ENCODE measurements at places on chromosomes 12 and 14.
A peak's percentile ranks its signal among the peaks of the same experiment; 100 is the strongest.

DNA sequence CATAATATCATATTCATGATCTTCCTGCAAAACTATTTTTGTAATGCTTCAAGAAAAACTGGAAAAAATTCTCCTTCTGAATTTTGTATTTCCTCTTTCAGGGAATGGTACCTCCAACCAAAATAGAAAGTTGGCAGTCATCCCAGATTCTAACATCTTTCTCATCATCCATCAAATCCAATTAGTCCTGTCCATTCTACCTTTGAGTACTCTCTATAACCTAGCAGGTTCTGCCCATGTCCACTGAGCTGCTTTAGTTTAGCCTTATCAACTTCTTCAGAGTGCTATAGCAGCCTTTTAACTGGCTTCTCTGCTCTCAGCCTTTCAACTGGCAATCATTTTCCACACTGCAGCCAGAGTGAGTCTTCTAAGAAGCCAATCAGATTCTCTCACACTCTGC, 236.2 kb downstream of the AKAP6 start:
- no peak for DNase-seq

DNA sequence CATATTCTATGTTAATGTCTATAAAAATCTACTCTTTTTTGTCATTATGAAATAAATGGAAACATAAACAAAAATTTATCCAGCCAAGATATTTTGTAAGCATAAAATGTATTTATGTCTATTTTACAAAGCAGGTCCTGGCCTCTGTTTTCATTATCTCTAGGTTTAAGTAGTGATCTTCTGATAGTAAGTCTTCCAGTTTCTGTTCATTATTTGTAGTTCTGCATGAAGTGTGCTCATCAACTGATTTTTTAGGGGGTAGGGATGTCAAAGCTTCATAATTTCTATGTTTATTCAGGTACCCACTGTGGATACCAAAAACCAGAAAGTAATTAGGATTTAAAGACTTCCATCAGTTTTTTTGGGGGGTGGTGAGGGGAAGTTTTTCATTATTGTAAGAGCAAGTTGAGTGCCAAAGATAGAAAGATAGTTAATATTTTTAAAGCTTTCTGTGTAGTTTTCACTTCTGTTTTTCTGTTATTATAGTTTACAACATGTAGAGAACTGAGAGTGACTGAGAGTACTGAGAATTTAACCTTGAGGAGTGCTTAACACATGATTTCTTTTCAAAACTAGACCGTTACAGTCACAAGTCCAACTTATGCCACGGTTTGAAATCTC, 30.6 kb upstream of the LMO3 start:
- DNase-seq: no peak

DNA sequence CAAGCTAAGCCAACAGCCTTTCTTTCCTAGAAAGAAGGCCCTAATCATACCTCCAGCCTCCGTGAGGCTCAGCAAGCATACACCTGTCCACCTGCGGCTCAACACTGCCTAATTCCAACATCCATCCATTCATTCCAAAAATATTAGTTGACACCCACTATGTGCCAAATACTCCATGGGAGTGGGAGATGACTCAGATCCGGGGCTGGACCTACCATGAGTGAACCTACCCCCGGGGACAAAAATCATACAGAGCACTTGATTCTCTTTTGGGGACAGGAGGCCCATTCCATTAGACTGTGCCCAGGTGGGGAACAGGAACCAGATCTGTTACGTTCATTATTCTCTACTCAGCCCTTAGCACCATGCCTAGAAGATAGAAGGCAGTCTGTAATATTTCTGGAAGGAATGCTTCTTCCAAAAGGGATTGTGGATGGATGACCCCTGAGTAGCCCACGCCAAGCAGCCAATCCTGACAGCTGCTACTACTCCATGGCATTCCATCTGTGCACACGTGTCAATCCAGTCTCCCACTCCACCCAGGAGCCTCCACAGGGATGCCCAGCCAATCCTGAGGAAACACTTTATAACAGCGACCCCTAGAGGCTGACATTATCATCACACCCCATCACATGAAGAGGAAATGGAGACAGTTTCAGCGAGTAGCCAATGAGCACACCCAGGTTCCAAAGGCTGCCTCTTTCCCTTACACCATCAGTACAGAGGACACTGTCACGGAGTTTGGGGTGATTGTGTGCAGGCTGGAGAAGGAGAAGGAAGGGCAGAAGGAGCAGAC, 170.7 kb downstream of the ESRRB start:
- DNase-seq: peak; percentile 50

GRCh38 chr14:68784978-68785533, 7.8 kb downstream of the ZFP36L1 start:
- DNase-seq: peak; percentile 76

- DNase-seq: peak; percentile 43
Measured at GRCh38 chr12:109822951-109823411, 10.2 kb downstream of the TRPV4 start.

GRCh38 chr12:84247931-84248330, 664.7 kb downstream of the SLC6A15 start:
- DNase-seq: no peak

- DNase-seq: no peak
Measured at GRCh38 chr14:55965851-55966250, 152.4 kb upstream of the PELI2 start.

DNA sequence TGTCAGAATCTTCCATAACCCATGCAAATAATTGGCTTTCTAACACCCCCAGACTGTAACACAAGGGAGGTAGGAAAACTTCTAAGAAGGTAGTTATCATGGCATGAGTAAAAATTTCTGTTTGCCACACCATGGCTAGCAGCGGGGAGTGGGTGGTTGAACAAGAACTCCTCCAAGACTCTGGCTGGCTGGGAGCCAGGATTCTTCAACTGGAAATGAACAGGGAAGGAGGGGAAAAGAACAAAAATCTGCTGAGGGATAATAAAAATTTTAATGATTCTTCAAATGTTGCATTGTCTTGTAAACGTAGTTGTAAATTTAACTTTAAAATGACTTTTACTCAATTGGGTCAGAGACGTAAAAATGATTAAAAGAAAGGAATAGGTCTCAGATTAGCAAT, 78.9 kb downstream of the AKAP6 start:
- DNase-seq: no peak

DNA sequence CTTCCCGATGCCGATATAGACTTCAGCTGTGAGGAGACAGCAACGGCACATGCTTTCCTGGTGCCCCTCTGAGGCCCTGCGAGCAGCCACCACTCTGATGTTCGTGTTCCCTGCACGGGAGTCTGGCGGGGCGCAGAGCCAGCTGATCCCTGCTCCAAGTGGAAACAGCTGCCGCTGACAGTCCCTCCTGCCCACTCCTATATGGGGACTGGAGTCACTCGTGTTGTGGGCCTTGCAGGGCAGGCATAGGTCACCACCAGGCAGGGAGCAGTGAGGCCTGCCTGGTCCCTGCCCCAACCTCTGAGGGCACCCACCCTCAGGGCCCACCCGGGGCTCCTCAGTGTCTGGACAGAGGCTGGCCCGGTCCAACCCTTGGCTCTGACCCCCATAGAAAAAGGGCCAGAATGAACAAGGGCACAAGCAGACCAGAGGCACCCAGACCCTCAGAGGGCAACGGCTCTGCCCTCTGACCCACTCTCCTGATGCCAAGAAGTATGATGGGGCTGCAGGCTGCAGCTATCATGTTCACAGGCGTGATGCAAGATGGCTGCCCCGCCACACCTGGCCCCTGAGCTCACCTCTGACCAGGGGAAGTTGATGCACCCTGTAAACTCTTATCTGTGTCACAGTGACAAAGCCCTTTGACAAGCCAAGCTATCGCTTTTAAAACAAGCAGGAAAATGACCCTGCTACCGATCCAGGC, 181.6 kb downstream of the CALM1 start:
- DNase-seq: no peak

GRCh38 chr14:20707622-20708021, 19.1 kb downstream of the ANG start:
- no peak for DNase-seq

DNA sequence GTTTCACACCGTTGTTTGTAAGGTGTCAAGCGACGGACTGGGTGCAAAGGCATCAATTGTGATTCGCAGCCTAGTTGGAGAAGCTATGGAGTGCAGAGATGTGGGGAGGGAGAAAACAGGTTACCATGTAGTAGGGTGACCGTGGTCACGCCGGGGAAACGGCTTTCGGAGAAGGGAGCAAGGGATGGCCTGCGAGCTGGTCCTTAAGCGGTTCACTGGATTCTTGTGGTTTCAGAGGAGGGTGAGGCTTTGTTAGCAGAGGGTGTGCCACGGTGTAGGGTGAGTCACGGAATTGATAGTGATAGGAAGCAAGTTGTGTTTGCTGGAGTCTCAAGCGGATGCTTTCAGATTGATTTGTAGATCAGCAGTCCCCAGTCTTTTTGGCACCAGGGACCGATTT, 2.3 kb downstream of the PIWIL1 start:
- peak; percentile 17 for DNase-seq

GRCh38 chr12:14167005-14167628, 185.7 kb upstream of the GRIN2B start:
- peak; percentile 61 for DNase-seq

- DNase-seq: no peak
Measured at GRCh38 chr14:24834956-24835355, 201.0 kb upstream of the GZMB start.

DNA sequence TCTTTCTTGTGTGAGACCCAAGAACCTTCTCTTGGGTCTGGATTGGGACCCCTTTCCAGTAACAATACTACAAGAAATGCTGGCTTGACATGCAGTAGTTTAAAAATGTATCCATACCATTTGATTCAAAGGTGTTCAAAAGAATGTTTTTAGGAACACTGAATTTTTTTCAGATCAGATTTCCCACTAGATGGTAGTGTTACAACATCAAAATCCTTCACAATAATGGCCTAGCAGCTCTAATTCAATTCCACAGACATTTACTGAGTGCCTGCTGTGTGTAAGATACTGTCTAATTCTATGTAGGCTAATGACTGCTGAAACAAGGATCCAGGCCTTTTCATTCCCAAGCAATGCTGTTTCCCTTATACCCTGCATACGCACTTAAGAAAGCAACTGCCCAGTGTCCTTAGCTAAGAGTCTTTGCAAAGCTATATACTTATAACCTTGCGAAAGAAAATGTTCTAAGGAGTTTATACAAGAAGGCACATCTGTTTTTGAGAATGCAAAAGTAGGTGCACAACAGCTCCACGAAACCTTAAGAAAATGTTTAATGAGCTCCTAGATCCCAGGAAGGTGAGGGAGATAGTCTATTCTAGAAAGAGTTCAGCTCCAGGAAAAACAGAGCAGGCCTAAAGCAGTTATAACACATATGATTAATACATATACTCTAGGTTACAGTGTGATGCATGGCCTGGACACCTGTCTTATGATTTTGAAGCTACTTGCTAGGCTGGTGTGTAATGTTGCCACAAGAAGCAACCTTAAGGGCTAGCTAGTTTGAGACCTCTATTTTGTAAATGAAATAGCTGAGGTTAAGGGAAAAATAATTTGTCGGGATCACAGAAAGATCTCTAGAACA, 50.9 kb upstream of the PKP2 start:
- DNase-seq: peak; percentile 7

DNA sequence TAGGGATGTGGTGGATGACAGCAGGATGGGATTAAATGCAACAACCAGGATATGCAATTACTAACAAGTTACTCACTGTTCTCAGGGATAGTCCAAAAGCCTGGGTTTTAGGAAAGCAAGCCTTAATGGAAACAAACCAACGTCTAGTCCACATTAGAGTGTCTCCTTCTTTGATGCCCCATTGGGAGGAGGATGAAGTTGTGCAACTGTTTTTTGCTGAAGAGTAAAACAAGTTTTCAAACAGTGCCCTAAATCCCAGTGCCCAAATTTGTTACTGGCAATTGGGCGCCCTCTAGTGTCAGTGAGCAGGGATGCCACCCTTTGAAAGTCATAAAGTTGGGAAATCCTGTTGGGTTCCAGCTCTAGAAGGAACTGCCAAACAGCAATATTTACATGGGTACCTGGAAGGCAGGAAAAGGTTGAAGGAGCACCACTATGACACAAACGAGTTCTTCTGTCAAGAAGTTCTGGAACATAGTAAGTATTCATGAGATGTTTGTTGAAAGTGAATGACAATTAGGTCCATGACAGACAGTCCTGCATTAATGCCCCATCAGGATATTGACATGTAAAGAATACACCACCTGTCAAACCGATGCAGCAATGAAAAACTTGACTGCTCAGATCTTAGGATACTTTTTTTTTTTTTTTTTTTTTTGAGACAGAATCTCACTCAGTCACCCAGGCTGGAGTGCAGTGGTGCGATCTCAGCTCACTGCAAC, 11.1 kb upstream of the DPF3 start:
- DNase-seq: peak; percentile 73

GRCh38 chr12:52526511-52526951, 6.3 kb upstream of the KRT5 start:
- DNase-seq: no peak

GRCh38 chr12:57545809-57546437, 1.1 kb downstream of the DCTN2 start:
- no peak for DNase-seq

- no peak for DNase-seq
Measured at GRCh38 chr14:64790478-64790877, 86.3 kb downstream of the PLEKHG3 start.

GRCh38 chr12:47894068-47894467, 10.7 kb downstream of the VDR start:
- no peak for DNase-seq
